ENCODE measurements at places on chromosomes 6 and 20. TPM values are rescaled to one million over a fixed set of nuclear protein-coding genes. Genes with fewer than 3 reads are reported as not detected.

GRCh38 chr6:2937627-2938003 is 33.8 kb downstream of the SERPINB6 start:
- no peak for DNase-seq

The HLA-DMA gene
- 20.4 TPM for total RNA-seq

DNA sequence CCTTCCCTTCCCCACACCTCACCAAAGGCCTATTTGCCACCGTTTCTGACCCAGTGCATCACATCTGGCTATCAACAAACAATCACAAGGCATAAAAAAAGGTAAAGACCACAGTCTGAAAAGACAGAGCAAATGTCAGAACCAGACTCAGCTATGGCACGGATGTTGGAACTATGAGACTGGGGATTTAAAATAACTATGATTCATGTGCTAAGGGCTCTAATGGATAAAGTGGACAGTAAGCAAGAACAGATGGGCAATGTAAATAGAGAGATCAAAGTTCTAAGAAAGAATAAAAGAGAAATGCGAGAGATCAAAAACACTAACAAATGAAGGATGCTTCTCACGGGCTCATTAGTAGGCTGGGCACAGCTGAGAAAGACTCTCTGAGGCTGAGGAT is 99.5 kb downstream of the LAMP5 start:
- DNase-seq, result no peak

GRCh38 chr20:50335105-50335504 is 144.5 kb downstream of the CEBPB start:
- peak; percentile 83 for DNase-seq

DNA sequence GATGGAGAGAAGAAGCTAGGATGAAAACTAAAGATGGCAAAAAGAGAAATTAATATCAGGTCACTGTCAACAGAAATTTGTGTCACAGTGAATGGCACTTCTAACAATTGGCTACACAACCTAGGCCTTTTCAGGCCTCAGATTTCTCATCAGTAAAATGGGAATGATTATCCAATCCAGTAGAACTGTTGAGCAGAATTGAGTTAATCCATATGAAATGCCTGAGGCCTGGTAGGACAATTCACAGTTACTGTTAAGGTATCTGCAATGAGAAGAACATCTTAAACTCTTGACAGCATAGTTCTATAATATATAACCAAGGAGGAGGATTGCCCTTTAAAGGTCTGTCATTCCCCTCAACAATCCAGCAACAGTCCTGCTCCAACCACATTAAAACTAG is 217.9 kb upstream of the ZNF217 start:
- no peak for DNase-seq

GRCh38 chr6:153625089-153625488 is 414.0 kb upstream of the OPRM1 start:
- no peak for DNase-seq

The HLA-DPB1 gene
- total RNA-seq, result 48.1 TPM

The COL10A1 gene
- total RNA-seq, result 0.23 TPM

The CGA gene
- 0.59 TPM for total RNA-seq

The LY6G6C gene
- 256 TPM for total RNA-seq

DNA sequence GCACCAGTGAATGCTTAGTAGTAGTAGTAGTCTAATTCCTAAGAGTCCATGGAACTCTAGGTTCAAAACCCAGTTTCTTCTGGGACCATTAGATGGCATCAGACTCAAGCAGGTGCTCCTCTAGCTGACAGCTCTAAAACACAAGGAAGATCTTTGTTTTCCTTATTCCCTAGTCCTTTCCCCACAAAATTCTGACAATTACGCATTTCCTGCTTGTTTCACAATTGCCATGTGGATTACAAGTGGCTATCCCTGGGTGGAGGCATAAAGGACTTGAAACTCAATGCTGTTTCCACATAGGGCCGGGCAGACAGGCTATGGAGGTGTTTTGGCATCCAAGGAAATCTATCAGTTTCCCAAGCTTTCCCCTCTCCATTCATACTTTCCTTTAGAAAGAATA is 9.2 kb upstream of the HLA-DOB start:
- no peak for DNase-seq

DNA sequence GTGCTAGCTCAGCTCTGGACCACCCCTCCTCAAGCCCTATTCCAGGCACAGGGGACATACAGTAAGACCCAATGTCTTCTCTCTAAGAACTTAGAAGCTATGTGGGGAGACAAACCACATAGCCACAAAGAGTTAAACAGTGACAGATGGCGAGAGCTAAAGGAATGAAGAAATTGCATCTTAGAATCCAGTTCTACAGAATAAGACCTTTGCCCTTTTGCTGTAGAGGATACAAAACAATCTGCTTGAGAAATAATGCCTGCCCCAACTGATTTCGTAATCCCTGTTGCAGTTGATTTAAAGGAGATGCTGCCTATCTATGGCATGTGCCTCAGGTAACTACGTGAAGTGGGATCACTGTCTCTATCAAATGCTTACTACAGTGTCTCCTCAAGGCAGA is 31.2 kb downstream of the TNFRSF21 start:
- DNase-seq, result no peak

The CRISP3 gene
- total RNA-seq, result 17.0 TPM

GRCh38 chr20:34300809-34301586 is 2.2 kb downstream of the AHCY start:
- DNase-seq, result no peak

GRCh38 chr6:12422848-12423247 is 132.7 kb downstream of the EDN1 start:
- DNase-seq, result no peak

DNA sequence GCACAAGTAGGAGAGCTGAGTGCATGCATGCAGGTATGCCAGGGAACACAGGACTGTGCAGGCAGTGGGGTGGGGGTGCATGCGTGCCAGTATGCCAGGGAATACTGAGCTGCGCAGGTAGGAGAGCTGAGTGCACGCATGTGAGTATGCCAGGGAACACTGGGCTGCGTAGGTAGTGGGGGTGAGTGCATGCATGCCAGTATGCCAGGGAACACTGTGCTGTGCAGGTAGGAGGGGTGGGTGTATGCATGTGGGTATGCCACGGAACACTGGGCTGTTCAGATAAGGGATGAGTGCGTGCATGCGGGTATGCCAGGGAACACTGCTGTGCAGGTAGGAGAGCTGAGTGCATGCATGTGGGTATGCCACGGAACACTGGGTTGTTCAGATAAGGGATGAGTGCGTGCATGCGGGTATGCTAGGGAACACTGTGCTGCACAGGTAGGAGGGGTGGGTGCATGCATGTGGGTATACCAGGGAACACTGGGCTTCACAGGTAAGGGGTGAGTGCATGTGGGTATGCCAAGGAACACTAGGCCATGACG is 77.4 kb downstream of the LRFN2 start:
- no peak for DNase-seq

DNA sequence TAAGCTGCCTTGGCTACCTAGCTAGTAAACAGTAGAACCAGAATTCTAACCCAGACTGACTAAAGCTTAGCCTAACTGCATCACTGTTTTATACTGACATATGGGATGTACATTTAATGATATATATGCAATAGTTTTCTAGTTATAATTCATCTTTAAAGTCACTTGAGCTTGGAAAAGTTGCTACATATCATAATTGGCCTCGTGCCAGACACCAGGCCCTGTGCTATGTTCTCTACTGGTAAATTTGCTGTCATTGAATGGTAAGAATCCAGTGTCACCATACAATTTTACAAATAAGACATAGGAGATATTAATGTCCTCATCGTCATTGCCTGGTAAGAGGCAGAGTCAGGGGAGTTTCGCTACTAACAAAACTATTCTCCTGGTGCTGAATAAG is 396.8 kb downstream of the CDKAL1 start:
- DNase-seq, result no peak

GRCh38 chr20:9634327-9634726 is 119.9 kb downstream of the LAMP5 start:
- no peak for DNase-seq

- DNase-seq, result peak; percentile 92
Observed at GRCh38 chr6:100880853-100881706, at the start of gene ASCC3. TSS of gene ASCC3 (minus strand) at chr6:100881329. CDS start at chr6:100867997, 13,332 bp downstream.

- no peak for DNase-seq
Observed at GRCh38 chr6:39061182-39061581, 12.6 kb downstream of the GLP1R start.

- DNase-seq, result peak; percentile 89
Observed at GRCh38 chr6:3457710-3458602, 1.1 kb upstream of the SLC22A23 start.

DNA sequence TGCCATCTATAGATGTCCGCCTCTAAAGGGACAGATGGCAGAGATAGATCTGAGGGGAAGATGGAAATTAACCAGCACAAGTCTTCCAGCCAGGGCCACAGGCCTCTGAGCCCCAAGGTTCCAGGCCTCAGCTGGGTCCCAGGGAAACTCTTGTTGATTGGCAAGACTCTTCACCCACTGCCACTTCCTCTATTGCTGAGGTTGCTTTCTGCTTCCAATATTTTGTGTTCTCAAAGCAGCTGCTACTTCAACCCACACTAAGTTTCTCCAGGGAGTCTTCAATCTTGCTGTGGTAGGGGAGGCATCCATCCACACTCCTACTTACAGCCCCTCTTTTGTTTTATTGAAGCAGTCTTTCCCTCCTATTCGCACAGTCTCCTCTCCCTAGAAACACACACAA is 36.4 kb upstream of the SASH1 start:
- no peak for DNase-seq

DNA sequence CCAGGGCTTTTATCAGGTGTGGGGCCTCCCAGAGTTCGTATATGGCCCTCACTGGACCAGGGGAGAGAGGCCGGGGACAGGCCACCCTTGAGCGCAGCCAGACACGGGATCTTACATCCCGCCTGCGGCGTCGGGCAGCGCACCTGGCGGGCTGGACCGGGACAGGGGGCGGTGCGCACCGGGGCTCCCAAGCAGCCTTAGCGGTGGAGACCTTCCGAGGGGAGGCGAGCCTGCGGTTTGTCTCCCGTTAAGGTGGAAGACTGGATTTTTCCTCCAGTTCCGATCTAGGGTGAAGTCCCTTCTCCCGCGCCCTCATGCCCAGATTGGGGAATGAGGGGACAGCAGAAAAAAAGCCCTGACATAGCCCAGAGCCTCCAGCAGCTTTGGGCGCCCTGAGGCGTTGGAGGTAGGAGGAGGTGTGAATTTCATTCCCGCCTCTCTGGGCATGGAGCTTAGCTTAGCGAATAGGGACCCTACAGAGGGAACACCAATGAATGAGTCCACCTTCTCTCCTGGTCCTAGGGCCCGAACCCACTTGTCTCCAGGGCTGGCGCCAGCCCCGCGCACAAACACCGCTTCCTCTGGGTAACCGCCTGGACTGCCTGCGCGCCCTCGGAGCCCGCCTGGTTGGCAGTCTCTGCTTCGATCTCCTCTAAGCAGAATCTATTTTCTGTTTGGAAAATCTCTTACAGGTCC is 6.7 kb upstream of the LAMP5 start:
- DNase-seq, result no peak

DNA sequence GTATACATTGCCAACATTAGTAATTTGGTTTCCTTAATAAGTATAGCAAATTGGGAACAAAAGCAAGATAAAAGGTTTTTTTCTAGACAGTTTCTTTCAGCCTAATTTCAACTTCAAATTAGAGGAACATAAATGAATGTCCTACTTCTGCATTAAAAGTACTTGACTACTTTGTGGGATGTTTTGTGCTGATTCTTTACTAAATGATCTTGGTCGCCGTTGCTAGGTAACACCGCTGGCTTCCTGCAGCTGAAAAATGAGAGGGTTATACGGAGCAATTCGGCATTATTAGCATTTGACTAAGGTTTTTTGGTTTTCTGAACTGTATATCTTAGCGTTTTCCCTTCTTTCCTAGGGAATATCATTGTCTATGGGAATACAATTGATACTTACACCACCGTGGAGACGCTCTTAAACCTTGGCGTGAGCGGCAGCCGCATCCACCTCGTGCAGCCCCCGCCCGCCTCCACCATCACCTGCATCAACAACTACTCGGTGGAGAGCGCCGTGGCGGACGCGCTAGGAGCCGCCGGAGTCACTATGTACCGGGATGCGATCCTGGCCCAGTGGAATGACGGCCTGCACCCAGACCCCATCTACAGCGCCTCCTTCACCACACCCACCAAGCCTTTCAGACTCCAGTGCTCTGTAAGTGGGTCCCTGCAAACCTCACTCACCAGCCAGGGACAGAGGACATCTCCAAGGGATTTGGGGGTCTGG is 90.9 kb upstream of the INSM1 start:
- no peak for DNase-seq

DNA sequence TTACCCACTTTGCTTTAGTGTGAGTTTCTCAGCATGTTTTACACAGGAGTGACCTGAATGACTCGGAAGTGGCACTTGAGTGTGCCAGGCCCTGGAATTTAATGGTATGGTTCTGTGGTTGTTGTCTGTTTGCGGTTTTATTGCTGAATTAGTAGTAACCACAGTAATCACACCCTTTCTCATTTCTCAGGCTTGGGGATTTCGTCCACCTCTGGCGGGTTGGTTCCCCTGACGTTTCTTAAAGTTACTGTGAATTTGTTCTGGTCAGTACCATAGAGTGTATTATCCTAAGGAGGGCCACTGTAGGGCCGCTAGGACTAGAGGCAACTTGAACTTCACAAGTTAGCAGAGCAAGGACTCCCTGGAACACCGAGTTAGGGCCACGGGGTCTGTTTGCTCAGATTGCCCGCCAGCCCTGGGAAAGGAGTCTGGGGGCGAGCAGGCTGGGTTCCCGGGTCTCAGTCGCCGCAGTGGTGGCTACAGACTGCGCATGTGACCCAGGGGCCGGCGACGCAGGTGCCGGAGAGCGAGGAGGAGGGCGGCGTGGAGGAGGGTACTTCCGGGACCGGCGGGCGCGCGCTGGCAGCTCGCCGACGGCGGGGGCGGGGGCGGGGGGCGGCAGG is 546 bp upstream of the KLHL32 start:
- DNase-seq, result no peak

DNA sequence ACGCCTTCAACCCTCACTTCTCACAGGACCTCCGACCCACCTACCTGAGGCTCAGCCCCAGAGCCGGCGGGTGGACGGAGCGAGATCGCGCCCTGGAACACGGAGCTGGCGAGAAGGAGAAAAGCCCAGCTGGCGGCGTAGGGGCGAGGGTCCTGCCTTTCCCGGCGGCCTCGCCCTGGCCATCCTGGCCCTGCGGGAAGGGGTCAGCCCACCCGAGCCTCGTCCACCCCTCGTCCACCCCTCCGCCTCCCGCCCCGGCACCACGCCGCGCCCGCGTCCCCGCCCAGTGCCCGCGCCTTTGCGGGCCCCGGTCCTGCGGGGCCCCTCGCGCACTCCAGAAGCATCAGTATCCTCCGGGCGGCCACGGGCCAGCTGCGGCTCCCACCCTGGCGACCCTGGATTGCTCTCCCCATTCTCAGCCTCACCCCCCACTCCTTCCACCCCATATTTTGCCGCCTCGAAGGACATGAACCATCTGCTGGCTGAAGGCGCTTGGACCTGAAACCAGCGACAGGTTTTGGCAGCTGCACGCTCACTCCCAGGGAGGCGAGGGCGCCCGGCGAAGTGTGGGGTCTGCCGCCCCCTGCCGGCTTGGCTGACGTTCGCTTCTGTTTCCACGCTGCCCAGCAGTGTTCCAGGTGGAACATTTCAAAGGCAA is 65.1 kb downstream of the PLG start:
- peak; percentile 92 for DNase-seq
